ENCODE measurements at places on chromosomes 5 and 9. TPM values are rescaled to one million over a fixed set of nuclear protein-coding genes. Genes with fewer than 3 reads are reported as not detected.

DNA sequence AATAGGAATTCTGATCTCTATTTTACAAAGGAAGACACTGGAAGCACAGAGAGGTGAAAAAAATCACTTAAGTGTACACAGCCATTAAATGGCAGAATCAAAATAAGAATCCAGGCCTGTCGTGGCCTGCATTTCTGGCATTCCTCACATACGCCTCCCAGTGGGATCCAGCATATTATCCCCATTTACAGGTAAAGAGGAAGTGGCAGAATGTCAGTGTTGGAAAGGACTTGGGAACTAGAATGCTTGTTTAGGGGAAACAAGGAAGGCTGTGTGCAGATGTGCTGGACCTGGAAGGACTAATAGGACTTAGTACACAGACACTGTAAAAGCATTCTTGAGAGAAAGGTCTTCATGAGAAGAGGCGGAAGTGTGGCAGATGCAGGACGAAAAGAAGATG is 241.8 kb downstream of the TRIM32 start:
- DNase-seq, result no peak
- no peaks in the 10 kb centered on the region for H3K4me1 ChIP-seq
- no peak overlapping the region for H3K4me3 ChIP-seq
- H3K27ac ChIP-seq, result no peak overlapping the region
- no peaks in the 10 kb centered on the region for H3K27me3 ChIP-seq

DNA sequence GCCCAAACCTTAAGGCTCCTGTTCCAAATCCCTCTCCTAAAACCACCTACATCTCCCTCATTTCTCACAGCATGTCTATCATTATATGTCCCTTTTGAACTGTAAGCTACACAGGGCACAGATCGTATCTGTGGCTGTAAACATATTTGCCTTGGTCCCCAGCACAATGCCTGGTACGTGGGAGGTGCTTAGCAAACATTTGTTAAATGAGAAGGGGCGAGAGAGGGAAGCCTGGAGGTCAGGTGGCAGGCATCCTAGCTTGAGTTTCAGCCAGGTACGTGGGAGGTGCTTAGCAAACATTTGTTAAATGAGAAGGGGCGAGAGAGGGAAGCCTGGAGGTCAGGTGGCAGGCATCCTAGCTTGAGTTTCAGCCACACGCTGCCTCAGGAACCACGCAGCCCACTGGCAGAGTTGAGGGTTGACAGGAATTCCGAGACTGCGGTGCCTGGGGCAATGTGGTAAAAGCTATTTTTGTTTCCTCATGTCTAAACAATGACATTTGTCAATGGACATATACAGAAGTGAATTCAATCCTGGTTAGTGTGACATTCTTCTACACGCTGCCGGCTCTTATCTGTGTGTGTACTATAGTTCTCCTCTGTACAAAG is 113.6 kb downstream of the EFNA5 start:
- no peak overlapping the region for H3K4me3 ChIP-seq
- no peak overlapping the region for H3K27ac ChIP-seq
- no peaks in the 10 kb centered on the region for H3K27me3 ChIP-seq
- DNase-seq, result no peak

GRCh38 chr5:114360357-114360756 is 1.5 kb upstream of the KCNN2 start:
- H3K27me3 ChIP-seq, result peaks cover 9% of the 10 kb centered on the region
- no peak for DNase-seq
- H3K4me1 ChIP-seq, result peaks cover 10% of the 10 kb centered on the region
- H3K27ac ChIP-seq, result no peak overlapping the region

DNA sequence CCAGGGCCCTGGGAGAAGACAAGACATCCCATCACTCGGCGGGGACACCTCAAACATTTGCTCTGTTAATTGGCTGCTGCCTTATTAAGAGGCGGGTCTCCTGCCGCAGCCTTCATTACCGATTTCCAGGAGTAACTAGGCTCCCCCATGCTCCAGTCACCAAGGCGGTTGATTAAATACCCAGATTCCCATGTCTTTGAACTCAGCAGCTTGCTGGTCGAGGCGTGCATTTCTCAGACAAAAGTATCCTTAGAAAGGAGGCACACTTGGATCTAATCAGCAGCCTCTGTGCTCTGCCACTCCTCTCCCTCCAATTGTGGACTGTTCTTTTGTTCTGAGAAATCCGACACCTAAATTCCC is 228.8 kb downstream of the FSTL4 start:
- peak; percentile 38 for DNase-seq
- no peaks in the 10 kb centered on the region for H3K36me3 ChIP-seq
- no peak overlapping the region for H3K27ac ChIP-seq
- no peak overlapping the region for H3K4me3 ChIP-seq
- H3K4me1 ChIP-seq, result no peaks in the 10 kb centered on the region

Gene FAM174A
- 38.5 TPM for total RNA-seq

Gene EEIG1
- total RNA-seq, result 32.8 TPM

All from ascending aorta (tissue), 2 donors.